ENCODE measurements at places on chromosomes 2 and 18.

DNA sequence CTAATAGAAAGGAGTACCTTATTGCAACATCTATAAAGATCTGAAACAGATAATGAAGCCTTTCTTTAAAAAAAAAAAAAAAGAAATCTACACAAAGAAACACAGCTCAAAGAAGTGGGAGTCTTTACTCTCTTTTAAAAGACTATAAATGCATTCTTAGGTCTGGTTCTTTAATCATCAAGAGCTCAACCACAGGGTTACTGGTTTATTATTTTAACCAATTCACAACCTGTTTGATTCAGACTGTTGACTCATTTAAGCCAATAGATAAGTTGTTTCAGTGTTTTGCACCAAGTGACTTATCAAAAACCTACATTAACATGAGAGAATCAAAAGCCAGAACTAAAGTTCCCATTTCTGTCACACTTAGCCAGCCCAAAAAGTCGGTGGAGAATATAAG is 93.1 kb downstream of the TCF4 start:
- no peak for DNase-seq

DNA sequence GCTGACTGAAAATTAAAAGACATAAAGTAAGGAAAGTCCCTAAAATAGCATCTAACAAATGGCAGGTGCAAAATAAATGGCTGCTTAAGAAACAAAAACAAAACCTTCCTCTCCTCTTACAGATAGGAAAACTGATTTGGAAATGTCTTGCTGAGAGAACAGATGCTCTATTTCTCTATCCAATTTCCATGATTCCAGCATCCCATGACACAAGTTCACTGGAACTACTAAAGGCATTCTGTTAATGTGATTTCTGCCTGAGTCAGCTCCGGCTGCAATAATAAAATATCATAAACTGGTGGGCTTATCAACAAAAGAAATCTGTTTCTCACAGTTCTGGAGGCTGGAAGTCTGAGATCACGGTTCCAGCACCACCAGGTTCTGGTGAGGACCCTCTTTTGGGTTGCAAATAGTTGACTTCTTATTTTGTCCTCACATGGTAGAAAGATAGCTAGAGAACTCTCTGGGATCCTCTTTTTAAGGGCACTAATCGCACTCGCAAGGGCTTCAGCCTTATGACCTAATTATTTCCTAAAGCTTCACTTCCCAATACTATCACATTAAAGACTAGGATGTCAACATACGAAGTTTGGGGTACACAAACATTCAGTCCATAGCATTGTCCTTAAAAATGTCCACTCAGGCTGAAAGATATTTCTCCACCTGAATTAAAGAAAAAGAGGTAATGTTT is 78.2 kb upstream of the GALNT3 start:
- DNase-seq, result no peak

- DNase-seq, result no peak
These were observed 378.8 kb downstream of the PTPRM start for GRCh38 chr18:7945882-7946281.

- no peak for DNase-seq
These were observed 187.6 kb downstream of the ARHGAP28 start for GRCh38 chr18:6917072-6917471.

- DNase-seq, result no peak
These were observed 14.5 kb downstream of the PTMA start for GRCh38 chr2:231722721-231723307.

DNA sequence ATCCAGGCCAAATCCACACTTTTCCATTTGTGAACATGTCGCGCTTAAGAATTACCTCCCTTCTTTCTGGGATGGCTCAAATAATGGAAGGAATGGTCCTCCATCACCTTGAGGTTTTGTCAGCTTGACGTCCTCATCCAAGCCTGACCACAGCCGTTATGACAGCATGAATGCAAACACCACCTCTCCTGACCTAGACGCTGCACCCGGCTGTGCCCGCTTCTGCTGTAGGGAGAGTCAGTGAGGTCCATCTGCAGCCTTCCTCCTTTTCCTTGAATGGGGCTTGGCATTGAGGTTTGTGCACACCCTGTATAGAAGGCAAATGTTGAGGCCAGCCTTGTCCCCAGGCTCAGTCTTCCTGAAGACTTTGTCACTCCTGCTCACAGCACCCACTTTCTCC is 85.5 kb downstream of the TGOLN2 start:
- DNase-seq, result no peak

All from activated CD8-positive, alpha-beta memory T cell treated with anti-CD3 and anti-CD28 coated beads for 1 hour (primary cell).